ENCODE measurements at places on chromosomes 16 and 17.

DNA sequence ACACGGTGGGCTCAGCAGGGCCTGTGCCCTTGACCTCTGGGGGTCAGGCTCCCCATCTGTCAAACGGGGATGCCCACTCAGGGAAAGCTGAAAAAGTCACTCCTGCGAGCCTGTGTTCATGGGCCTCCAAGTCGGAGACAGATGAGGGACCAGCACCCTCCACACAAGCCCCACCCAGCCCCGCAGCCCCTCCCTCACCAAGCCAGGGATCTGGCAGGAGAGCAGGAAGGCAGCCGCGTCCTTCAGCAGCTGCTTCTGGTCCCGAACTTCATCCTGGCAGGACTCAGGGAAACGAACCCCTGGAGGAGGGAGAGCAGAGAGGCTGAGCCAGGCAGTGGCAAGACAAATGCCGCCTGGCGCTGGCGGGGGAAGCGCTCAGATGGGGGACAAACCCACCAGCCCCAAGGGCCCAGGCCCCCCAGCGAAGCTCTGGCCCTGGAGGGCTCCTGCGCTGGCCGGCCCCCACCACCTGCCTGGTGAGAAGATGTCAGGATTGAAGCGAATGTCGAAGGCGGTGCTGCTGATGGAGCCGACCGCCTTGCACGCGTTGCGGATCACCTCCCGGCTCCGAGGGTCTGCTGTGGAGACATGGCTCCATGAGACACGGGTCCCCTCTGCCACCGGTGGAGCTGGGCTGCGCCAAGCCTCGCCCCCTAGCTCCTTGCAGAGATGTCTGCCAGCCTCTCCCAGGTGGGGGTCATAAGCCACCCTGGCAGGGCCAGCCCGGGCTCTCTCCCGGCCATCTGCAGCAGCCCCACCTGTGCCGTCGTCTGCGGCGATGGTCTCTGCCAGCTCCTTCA lies 15.4 kb downstream of the CLUH start:
- DNase-seq: no peak

GRCh38 chr16:79628501-79628975 lies 28.0 kb upstream of the MAF start:
- no peak for DNase-seq

GRCh38 chr16:67419502-67419901 lies 3.2 kb upstream of the ZDHHC1 start:
- no peak for DNase-seq

DNA sequence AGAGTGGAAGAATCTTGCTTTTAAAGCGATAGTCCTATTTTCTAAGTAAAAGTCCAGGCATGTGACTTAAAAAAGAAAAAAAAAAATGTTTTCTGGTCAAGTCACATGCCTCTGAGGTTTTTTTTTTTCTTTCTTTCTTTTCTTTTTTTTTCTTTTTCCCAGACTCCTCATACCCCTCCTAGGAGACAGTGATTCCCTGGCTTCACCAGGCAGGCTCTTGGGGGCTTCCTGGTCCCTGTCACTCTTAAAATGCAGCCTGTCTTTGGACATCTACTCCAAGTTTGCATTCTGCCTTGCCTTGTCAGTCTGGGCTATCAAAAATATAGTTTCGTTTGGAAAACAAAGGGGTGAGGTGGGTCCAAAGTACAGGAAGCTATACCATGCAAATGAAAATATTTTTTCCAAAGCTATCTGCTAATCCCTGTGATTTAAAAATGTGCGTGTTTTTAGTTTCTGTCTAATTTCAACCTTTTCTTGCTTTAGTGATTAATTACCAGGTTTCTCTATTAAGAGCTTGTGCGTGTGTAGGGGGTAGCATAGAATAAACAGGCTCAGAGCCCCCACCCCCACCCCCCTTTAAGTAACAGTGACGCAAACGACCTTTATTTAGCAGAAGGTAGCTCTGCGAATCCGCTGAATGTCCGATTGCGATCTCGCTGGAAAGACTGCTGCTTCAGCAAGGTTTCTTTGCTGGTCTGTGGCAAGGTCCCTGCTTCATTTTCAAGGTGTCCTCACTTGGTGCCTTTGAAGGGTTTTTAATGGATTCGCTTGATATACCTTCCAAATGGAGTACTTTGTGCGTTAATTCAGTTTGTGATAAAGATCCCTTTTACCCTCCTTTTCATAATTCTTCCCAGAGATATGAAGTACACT lies 510.2 kb downstream of the WWOX start:
- DNase-seq: no peak

DNA sequence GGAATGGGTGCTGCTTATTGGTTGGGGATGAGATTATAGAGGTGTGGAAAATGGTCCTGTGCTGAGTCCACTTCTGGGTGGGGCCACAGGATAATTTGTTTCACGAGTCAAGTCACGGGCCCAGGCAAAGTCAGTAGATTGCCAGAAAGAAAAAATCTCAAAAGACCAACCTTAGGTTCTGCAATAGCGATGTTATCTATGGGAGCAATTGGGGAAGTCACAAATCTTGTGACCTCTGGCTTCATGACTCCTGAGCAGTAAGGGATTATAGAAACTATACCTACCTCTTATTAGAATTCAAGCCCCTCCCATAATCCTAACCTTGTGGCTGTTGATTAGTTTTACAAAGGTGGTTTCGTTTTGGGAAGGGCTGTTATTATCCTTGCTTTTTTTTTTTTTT lies 31.4 kb downstream of the WWP2 start:
- no peak for DNase-seq

- DNase-seq: no peak
Observed at GRCh38 chr17:43689814-43690213, 28.1 kb upstream of the MEOX1 start.

- no peak for DNase-seq
Observed at GRCh38 chr16:73027685-73028111, 20.2 kb downstream of the ZFHX3 start.

GRCh38 chr16:6095414-6095813 lies 997.8 kb upstream of the EEF2KMT start:
- DNase-seq: no peak

DNA sequence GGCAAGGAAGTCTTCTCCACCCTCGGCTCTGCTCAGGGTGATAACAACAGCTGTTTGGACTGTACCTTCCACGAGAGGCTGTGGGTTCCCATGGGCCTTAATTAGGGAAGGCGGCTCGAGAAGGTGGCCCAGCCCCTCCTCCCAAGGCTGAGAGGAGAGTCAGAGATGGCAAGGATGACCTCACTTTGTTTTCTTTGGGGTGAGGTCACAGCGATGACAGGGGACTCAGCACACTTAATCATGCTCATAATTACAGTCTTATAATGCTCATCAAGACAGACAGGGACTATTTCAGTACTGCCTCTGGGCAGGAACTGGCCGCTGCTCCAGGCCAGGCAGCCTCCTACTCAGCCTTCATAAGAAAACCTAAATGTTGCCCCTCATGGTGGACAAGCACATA lies 19.7 kb downstream of the WFDC1 start:
- no peak for DNase-seq

DNA sequence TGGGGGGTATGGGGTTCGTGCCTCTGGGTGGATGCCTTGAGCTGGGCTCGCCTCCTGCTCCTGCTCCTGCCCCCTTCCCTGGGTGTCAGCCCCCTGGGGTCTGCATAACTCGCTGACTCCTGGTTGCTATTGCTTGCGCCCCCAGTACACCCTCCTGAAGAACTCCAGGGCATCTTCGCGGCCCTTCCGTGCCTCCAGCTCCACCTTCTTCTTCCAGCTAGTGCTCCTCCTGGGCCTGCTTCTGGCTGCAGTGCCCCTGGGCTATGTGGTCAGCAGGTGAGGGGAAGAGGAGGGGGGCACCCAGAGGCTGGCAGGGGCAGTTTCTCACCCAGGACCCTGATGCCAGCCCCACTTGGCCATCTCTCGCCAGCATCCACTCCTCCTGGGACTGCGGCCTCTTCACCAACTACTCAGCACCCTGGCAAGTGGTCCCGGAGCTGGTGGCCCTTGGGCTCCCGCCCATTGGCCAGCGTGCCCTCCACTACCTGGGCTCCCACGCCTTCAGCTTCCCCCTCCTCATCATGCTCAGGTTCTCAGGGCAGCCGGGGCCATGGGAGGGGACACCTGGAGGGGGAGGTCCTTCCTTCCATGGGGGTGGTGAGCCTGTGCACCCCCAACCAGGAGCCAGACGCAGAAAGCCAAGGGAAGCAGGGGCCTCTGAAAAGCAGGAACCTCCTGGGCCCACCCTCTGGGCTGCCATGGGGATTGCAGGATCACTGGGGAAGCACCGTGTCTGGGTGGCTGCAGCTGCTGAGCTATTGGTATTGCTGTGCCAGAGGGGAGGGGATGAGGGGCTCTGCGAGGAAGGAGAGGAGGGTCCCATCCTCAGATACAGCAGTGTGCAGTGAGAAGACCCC lies 7.8 kb upstream of the C17orf99 start:
- DNase-seq: no peak

DNA sequence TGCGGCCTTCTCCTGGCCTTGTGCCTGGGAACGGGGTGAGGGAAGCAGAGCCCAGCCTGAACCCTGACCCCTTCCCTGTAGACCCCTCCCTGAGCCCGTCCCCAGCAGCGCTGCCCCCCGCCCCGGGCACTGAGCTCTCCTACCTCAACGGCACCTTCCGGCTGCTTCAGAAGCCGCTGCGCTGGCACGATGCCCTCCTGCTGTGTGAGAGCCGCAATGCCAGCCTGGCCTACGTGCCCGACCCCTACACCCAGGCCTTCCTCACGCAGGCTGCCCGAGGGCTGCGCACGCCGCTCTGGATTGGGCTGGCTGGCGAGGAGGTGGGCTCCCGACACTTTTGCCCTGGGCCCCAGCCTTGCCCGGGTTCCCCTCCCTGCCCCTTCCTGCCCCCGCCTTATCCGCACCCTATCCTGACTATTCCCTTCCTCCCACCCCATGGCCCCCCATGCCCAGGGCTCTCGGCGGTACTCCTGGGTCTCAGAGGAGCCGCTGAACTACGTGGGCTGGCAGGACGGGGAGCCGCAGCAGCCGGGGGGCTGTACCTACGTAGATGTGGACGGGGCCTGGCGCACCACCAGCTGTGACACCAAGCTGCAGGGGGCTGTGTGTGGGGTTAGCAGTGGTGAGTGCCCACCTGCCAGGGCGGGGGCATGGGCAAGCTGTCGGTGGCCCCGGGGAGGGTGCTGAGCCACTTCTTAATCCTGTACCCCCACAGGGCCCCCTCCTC lies 62.1 kb downstream of the MRC2 start:
- no peak for DNase-seq

GRCh38 chr17:28720247-28720996 lies 637 bp downstream of the RPL23A start:
- no peak for DNase-seq

- DNase-seq: no peak
Observed at GRCh38 chr17:28492352-28493310, 13.5 kb upstream of the FOXN1 start.

DNA sequence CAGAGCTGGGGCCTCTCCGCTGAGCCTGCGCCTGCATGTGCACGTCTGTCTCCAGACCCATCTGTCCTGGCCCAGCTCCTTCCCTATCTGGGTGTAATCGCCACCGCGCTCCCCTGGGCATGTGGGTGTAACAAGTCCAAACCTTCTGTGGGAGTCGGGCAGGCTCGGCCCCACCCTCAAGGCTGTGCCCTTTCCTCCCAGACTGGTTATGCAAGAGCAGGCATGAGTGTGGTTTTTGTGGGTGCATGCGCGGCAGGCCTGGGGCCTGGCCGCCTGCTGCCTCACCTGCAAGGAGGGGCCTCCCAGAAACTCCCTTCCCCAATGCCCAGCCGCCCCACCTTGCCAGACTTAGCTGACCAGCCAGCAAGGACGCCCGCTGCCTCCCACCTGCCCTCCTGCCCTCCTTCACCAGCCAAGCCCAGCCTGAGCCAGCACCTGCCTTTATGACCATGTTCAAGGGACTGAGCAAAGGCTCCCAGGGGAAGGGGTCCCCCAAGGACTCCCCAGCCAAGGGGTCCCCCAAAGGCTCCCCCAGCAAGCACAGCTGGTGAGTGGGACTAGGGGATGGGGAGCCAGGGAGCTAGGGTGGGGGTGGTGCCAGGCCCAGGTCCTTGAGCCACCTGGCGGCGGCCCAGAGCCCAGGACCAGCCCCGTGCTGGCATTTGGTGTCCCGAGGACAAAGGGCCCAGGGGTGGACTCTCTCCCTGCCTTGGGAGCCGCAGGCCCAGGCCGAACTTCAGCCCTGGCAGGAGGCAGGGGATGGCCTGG lies at the start of gene EVPLL:
EVPLL (plus strand) TSS at position 342 of the 768 bp plus-strand sequence. CDS start 3,160 bp downstream, outside the sequence.
- peak; percentile 23 for DNase-seq

DNA sequence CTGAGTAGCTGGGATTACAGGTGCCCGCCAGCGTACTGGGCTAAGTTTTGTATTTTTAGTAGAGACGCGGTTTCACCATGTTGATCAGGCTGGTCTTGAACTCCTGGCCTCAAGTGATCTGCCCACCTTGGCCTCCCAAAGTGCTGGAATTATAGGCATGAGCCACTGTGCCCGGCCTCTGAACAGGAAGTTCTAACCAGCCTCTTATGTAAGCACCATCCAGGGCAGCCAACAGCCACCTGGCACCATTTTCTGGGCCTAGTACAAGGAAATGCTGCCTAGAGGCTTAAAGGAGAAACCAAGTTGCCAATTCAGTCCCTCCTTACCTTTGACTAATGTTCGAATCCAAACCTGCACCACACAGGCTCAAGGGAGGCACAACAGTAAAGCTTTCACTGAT lies 8.5 kb upstream of the SLC39A11 start:
- DNase-seq: no peak

GRCh38 chr17:3985846-3986245 lies 21.6 kb upstream of the ATP2A3 start:
- no peak for DNase-seq

GRCh38 chr17:79325709-79326430 lies 251.2 kb downstream of the ENGASE start:
- DNase-seq: no peak

GRCh38 chr16:54242199-54242598 lies 44.4 kb downstream of the IRX3 start:
- no peak for DNase-seq

GRCh38 chr17:45791935-45792334 lies 7.8 kb downstream of the CRHR1 start:
- DNase-seq: no peak

- DNase-seq: no peak
Observed at GRCh38 chr16:72878301-72879269, 169.3 kb downstream of the ZFHX3 start.

- no peak for DNase-seq
Observed at GRCh38 chr17:14205992-14206461, 30.6 kb downstream of the CDRT15 start.

DNA sequence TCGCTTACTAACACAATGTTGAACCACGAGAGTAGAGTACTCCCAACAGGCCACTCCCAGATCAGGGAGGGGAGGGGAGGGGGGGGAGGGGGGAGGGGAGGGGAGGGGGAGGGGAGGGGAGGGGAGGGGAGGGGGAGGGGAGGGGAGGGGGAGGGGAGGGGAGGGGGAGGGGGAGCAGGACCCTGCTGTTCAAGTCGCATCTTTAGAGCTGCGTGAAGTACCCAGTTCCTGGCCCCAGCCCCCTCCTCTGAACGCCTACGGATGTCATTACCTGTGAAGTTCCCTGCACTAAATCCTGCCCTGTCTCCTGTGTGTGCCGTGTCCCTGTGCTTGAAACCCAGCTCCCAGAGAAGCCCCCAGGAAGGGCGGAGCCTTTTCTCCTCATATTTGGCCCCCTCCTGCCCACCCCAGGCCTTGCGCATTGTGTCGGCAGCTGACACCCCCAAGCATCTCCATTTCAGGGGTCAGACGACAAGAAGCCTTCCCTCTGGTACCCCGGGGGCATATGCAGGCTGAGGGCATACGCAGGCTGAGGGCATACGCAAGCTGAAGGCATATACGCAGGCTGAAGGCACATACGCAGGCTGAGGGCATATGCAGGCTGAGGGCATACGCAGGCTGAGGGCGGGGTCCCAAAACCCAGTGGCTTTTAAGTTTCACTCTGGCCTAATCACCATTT lies 330.2 kb downstream of the C16orf95 start:
- DNase-seq: no peak

All from tibial nerve (tissue), 4 donors.